ENCODE measurements at places on chromosomes 7 and 10. TPM values are rescaled to one million over a fixed set of nuclear protein-coding genes. Genes with fewer than 3 reads are reported as not detected.
A peak's percentile ranks its signal among the peaks of the same experiment; 100 is the strongest.

DNA sequence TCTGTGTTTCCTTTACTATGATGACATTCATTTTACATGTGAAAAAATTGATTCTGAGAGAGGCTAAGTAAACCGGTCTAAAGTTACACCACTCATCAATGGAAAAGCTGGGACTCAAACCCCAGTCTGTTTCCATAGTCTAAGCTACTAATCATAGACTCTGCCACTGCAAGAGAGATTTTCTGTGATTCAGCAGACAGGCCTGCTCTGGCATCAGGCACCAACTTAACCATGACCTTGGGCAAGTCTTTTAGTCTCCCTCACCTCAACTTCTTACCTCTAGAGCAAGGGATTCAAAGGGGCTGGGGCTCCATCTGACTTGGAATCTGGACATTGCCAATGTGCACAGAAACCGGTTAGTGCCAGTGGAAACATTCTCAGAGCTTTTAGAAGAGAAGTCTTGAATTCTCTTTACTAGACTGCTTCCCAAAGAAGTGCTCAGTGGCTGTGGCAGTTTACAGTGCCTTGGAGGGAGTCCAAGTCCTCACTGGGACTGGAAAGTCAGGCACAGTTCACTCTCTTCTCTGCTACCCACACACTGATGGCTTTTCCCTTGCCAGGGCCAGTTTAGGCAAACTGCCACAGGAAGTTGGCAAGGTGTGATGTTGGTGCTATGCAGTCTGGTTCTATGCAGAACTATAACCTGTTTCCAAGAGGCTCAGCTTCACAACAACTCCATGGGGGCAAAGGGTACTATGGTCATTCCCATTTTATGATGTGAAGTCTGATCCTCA is 4.5 kb upstream of the BLNK start:
- no peak overlapping the region for H3K27ac ChIP-seq
- no peaks in the 10 kb centered on the region for H3K27me3 ChIP-seq
- no peak for DNase-seq
- H3K4me3 ChIP-seq, result no peak overlapping the region
- no peaks in the 10 kb centered on the region for H3K36me3 ChIP-seq

DNA sequence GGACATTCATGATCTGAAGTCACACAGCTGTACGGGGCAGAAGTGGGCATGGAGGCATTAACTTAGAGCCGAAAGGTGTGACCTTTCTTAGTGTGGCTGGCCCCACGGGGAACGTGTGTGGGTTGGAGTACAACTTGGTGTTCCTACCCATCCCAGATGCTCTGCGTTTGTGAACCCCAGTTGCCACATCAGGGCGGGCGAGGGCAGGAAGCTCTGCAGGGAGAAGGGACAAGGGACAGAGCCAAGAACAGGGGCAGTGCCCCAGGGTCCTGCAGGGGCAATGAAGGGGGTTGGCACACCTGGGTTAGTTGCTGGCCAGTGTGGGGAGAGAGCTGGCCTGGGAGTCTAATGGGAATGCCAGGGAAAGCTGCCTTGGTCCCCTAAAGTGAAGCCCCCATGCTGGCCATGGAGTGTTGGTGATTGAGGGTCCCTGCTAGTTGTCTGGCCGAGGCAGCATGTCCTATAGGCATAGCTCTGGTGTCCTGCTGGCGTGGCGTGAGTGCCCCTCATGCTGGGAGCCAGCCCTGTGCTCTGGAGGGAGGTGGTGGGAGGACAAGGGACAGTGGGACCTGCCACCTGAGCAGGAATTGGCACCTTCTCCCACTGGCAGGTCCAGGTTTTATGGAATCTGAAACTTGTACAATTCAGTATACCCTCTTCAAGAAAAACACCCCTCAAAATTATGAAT is 18.9 kb downstream of the HTRA1 start:
- no peaks in the 10 kb centered on the region for H3K27me3 ChIP-seq
- H3K4me3 ChIP-seq, result no peak overlapping the region
- H3K4me1 ChIP-seq, result peaks cover 13% of the 10 kb centered on the region
- H3K36me3 ChIP-seq, result no peaks in the 10 kb centered on the region
- no peak for DNase-seq
- H3K27ac ChIP-seq, result no peak overlapping the region

DNA sequence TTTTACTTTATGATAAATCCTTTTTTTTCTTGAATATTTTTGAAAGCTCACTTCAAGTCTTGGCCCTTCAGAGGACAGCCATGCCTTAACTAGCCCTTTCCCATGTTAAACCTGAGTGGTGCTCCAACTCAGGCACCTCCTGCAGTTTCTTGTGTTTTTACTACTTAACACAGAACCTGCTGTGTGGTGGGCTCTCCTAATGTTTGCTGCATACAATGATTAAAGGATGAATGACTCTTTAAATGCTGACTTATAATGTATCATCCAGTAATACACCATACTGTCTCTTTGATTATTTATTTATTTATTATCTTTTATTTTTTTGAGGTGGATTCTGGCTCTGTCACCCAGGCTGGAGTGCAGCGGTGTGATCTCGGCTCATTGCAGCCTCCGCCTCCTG is 179.4 kb downstream of the SEMA3E start:
- H3K27me3 ChIP-seq, result no peaks in the 10 kb centered on the region
- no peak overlapping the region for H3K27ac ChIP-seq
- DNase-seq, result no peak
- H3K36me3 ChIP-seq, result no peaks in the 10 kb centered on the region

GRCh38 chr10:68543004-68543918 is 15.9 kb upstream of the SLC25A16 start:
- no peak overlapping the region for H3K4me3 ChIP-seq
- DNase-seq, result no peak
- H3K27ac ChIP-seq, result peak overlapping the region; percentile 48
- peaks cover 17% of the 10 kb centered on the region for H3K4me1 ChIP-seq
- no peaks in the 10 kb centered on the region for H3K36me3 ChIP-seq

GRCh38 chr7:4523219-4523618 is 158.9 kb upstream of the FOXK1 start:
- H3K27me3 ChIP-seq, result no peaks in the 10 kb centered on the region
- H3K4me3 ChIP-seq, result no peak overlapping the region
- H3K36me3 ChIP-seq, result no peaks in the 10 kb centered on the region
- no peak for DNase-seq
- H3K4me1 ChIP-seq, result no peaks in the 10 kb centered on the region

DNA sequence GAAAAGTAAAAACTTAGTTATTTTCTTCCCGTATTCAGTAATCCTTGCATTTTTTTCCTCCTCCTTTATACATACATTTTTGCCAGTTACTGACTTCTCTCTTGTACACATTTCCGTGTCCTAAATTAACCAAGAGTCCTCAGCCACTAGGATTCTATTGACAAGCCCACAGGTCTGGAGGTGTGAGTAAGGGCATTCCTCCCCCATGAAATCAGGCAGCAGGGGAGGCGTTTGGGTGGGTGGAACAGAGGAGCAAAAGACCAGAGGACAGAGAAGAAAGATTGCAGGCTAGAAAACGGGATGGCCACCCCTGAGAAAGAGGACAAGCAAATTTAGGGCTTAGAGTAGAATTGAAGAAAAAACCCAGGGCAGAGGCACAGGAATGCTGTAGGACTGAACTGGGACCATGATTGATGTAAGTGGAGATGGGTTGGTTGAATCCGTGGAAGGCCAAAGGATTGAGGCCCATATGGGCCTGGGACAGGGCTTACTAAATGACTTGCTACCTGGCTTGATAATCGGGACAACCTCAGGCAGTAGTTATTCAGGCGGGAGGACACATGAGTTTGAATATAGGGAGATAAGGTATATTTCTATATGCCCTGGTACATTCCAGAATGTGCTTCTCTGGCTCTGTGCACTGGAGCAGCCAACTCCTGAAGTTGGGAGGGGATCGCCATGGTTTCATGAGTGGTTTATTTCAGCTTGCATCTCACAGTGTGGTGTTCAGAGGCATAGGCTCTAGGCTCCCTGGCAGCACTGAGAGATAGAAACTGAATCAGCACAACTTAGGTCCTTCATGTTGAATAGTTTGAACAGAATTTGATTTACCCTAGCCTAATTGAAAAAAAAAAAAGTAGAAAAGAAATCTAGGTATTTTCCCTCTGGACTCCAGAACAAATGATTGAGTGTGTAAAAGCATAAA is 28.0 kb downstream of the IKZF1 start:
- H3K27me3 ChIP-seq, result no peaks in the 10 kb centered on the region

DNA sequence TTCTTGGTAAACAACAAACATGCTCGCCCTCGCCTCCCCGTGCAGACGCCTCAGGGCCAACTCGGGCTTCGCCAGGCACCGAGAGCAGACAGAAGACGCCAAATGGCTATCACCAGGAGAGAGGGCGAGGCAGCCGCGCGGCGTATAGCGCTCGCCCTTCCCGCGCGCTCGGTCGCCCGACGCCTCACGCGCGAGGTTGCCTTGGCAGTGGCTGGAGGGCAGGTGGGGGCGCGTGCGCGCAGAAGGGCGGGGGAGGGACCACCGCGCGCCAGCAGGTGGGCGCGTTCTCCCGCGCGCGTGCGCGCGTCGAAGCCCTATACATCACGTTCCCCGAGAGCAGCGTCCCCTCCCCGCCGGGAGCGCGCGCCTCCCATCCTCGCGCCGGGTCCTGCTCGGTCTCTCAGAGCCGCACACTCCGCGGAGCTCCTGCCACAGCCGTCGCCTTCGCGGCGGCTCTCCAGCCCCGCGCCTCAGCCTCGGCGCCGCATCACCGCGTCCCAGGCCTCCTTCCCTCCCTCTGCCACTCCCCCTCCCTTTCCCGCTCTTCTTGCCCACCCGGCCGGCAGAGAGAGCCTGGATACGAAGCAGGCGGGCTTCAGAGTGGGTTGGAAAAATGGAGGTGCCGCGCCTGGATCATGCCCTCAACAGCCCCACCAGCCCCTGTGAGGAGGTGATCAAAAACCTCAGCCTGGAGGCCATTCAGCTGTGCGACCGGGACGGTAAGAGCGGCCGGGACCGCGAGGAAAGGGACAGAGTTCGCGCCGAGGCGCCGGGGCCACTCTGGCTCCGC is at the start of gene PHYHIPL:
TSS of gene PHYHIPL (plus strand) at position 403 of the 790 bp plus-strand sequence. CDS start at position 614, 211 bp downstream.
- peaks cover 39% of the 10 kb centered on the region for H3K4me1 ChIP-seq
- no peaks in the 10 kb centered on the region for H3K27me3 ChIP-seq
- DNase-seq, result peak; percentile 84
- peaks cover 2% of the 10 kb centered on the region for H3K36me3 ChIP-seq
- H3K27ac ChIP-seq, result peak within 1 kb of the TSS; percentile 60

- no peaks in the 10 kb centered on the region for H3K27me3 ChIP-seq
- H3K4me1 ChIP-seq, result no peaks in the 10 kb centered on the region
- H3K27ac ChIP-seq, result no peak overlapping the region
- no peak for DNase-seq
Observed at GRCh38 chr7:97630116-97630515, 101.8 kb upstream of the TAC1 start.

DNA sequence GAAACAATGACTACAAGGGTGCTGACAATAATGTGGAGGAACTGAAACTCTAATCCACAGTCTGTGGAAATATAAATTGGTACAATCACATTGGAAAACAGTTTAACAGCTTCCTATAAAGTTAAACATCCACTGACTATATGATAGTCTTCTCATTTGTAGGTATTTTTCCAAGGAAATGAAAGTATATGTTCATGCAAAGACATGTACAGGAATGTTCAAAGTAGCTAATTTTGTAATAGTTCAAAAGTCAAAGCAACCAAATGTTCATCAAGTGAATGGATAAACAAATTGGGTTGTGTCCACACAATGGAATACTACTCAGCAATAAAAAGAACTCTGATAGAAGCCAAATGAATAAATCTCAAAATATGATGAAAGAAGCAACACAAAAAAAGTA is 626.0 kb upstream of the IGFBP3 start:
- H3K4me1 ChIP-seq, result peaks cover 39% of the 10 kb centered on the region
- H3K27ac ChIP-seq, result peak overlapping the region; percentile 18
- no peak for DNase-seq
- H3K27me3 ChIP-seq, result no peaks in the 10 kb centered on the region

DNA sequence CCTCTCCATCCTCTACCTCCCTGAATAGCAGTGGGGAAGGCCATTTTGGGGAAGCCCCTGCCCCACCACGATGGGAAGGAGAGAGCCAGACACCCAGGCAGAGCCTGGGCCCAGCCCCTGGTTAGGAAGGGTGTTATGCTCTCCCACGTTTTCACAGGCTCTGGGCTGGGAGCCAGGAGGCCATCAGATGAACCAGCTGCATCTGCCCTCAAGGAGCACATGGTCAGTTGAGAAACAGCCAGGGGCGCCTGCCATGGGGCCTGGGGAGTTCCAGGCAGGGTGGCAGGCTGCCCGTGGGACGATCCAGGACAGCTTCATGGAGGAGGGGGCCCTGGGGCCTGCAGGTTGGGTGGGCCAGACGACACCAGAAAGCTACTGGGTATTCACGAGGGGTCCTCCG is 47.5 kb downstream of the CAMK2B start:
- no peak for DNase-seq
- no peaks in the 10 kb centered on the region for H3K4me1 ChIP-seq
- H3K36me3 ChIP-seq, result no peaks in the 10 kb centered on the region
- H3K27ac ChIP-seq, result no peak overlapping the region
- no peak overlapping the region for H3K4me3 ChIP-seq
- no peaks in the 10 kb centered on the region for H3K27me3 ChIP-seq

- peak; percentile 46 for DNase-seq
- peak overlapping the region; percentile 43 for H3K27ac ChIP-seq
- H3K4me1 ChIP-seq, result peaks cover 12% of the 10 kb centered on the region
- no peaks in the 10 kb centered on the region for H3K36me3 ChIP-seq
Observed at GRCh38 chr7:104089612-104090011, 100.2 kb upstream of the RELN start.

- H3K27me3 ChIP-seq, result no peaks in the 10 kb centered on the region
- no peaks in the 10 kb centered on the region for H3K4me1 ChIP-seq
- no peak overlapping the region for H3K4me3 ChIP-seq
- H3K36me3 ChIP-seq, result no peaks in the 10 kb centered on the region
- DNase-seq, result no peak
- H3K27ac ChIP-seq, result no peak overlapping the region
Observed at GRCh38 chr7:132145466-132145865, 430.8 kb downstream of the PLXNA4 start.

- DNase-seq, result no peak
- H3K36me3 ChIP-seq, result no peaks in the 10 kb centered on the region
- no peak overlapping the region for H3K4me3 ChIP-seq
- peaks cover 27% of the 10 kb centered on the region for H3K4me1 ChIP-seq
- no peak overlapping the region for H3K27ac ChIP-seq
Observed at GRCh38 chr7:36792421-36792820, 68.1 kb upstream of the AOAH start.

- H3K27me3 ChIP-seq, result no peaks in the 10 kb centered on the region
- no peak overlapping the region for H3K27ac ChIP-seq
- H3K4me1 ChIP-seq, result no peaks in the 10 kb centered on the region
- H3K36me3 ChIP-seq, result no peaks in the 10 kb centered on the region
Observed at GRCh38 chr10:107583974-107584373, 419.5 kb upstream of the SORCS1 start.

The ZNF425 gene
- 2.6 TPM for total RNA-seq

The OR2A14 gene
- total RNA-seq, result not detected

The FOXI2 gene
- total RNA-seq, result not detected

The GPNMB gene
- 1.2 TPM for total RNA-seq

The C10orf53 gene
- total RNA-seq, result not detected

The NEURL1 gene
- 0.91 TPM for total RNA-seq

The ZNF727 gene
- total RNA-seq, result not detected

The LBX1 gene
- total RNA-seq, result not detected

The SSC4D gene
- 1.6 TPM for total RNA-seq
